Choroid plexus epithelial cell (primary cell): ENCODE measurements at places on chromosomes 1 and 21.
A peak's percentile ranks its signal among the peaks of the same experiment; 100 is the strongest.

DNA sequence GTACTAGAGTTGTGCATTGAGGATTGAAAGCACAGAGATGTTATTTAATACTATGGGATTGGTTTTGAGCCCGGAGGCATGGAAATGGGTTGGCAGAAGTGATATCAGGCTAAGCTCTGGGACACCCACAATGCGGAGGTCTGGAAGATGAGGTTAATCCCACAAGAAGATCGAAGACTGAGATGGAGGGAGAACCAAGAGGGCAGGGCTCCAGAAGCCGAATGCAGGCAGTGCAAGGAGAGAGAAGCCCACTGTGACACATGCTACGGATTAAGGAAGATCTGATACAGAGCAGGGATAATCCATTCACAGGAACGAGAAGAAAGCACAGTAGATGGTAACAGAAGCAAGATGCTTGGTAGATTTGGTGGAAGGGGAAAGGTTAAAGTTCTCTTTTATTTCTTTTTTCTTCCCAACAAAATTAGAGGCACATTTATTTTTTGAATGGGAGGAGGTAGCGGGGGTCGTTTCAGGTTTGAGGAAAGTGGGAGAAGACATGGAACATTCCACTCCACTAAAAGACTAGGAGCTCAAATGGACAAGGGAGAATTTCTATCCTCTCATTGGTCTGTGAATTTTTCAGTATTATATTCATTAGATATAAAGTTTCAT is 113.2 kb downstream of the NCAM2 start:
- DNase-seq: no peak

DNA sequence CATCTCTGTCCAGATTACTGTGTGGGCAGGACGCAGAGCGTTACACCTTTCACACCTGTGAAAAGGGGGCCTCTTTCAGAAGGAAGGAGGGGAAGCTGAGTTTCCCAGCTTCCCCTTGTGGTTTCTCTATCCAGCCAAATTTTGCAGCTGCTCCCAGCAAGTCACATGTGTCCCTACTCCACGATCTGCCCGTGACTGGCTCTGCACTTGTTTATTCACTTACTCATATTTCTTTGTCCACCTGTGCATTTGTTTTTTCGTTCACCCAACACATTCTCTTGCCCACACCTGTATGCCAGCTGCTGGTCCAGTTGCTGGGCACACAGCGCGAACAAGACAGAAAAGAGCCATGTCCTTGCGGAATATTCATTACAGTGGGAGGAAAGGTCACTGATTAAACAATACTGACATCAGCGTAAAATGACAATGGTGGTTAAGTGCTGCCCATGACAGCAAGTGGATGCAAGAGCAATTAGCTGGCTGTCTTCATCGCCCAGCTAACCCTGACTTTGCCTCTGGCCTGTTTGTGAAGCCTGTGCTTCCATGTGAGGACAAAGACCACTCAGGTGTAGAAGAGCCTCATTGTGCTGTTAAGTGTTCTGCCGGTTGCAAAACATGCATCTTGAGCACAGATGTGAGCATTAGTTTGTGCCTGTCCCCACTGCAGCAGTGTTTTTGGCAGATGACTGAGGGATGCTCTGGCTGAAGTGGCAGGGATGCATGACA is 28.6 kb upstream of the NEK2 start:
- no peak for DNase-seq

- DNase-seq: no peak
These were observed 652.5 kb downstream of the KIF26B start for GRCh38 chr1:245807306-245807705.

DNA sequence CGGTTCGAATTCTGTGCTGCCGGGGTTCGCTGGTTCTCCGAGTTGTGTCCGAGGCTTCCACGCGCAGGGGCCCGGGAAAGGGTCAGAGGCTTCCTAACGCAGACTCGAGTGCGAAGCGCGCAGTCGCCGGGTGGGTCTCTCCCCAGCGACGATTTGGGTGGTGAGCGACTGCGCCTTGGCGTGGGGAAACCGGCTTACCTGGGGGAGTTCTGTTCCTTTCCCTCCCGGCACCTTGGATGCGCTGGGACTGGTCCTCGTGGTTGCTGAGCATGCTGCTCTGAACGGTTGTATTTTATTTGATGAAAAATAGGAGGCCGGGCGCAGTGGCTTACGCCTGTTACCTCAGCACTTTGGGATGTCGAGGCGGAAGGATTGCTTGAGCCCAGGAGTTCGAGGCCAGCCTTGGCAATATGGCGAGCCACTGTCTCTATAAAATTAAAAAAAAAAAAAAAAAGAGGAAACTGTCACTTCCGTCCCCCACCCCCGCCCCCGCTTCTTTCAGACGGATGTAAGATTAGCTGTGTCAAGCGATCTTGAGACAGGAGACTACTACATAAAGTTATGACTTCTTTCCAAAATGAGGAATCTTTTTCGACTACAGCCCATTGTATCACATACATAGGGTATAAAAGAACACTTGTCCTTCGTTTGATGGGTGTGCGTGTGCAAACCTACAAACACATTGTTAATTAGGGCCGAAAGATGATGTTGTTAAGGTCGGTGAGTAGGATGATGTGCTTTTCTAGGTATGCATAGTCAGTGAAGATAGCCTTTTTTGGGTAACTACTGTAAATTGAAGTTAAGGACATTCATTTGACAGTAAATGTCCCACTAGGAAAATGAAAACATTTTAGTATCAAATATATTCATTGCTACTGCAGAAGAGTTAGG is at the start of gene CCDC18:
TSS of gene CCDC18 (plus strand) at position 2 of the 891 bp plus-strand sequence. CDS start 2,638 bp downstream, outside the sequence.
- peak; percentile 55 for DNase-seq

DNA sequence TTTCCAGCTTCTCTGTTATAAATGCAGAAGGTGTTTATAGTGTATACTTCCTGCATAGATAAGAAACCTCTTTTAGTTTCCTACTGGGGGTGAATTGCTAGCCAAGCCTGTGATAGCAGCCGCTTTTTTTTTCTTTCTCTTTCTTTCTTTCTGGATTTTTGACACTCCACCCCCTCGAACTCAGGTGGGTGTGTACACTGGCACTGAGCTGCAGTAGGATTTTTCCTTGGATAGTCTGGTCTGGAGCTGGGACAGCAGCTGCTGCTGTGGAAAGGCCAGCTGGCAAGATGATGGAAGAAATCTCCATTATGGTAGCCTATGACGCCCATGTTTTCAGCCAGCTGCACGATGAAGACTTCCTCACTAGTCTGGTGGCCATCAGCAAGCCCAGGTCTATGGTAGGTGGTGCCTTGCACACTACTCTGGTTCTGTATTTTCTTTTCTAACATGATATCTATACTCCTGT is 122.5 kb upstream of the CACYBP start:
- no peak for DNase-seq

DNA sequence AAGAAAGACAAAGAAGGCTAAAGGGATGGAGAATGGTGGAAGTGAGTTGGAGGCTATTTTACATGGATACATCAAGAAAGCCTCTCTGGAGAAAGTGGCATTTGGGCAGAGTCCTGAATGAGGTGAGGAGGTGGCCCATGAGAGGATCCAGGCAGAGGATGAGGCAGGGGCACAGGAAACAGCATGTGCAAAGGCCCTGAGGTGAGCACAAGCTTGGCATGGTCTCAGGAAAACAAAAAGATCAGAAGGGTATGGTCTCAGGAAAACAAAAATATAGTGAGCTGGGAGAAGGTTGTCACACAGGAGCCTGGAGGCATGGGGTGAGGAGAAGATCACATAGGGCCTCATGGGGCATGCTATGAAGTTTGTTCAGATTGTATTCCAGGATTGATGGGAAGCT is 62.1 kb upstream of the F3 start:
- DNase-seq: no peak

- no peak for DNase-seq
These were observed 10.9 kb downstream of the LRP8 start for GRCh38 chr1:53316766-53317581.

- no peak for DNase-seq
These were observed 65.7 kb upstream of the LRRC53 start for GRCh38 chr1:74578101-74578500.

DNA sequence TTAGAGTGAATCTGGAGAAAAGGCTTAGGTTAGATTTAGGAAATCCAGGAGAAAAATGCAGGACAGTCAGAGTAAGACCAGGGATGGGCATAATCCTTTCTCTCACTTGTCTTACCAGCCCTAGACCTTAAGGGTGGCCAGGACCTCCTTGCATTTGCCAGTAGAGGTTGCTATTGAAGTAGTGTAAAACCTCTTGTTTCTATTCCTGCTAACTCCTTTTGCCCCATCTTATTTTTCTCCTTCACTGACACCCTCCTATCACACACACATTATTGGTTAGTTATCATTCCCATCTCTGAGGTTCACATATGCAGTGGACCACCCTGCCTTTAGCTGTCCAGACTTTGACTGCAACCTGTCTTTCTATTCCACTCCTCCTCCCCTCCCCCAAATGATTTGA is 75.0 kb upstream of the MACF1 start:
- peak; percentile 70 for DNase-seq

- peak; percentile 76 for DNase-seq
These were observed 10.3 kb upstream of the LMNA start for GRCh38 chr1:156104065-156104810.

GRCh38 chr21:36698385-36698980 is 432 bp upstream of the SIM2 start:
- DNase-seq: no peak

DNA sequence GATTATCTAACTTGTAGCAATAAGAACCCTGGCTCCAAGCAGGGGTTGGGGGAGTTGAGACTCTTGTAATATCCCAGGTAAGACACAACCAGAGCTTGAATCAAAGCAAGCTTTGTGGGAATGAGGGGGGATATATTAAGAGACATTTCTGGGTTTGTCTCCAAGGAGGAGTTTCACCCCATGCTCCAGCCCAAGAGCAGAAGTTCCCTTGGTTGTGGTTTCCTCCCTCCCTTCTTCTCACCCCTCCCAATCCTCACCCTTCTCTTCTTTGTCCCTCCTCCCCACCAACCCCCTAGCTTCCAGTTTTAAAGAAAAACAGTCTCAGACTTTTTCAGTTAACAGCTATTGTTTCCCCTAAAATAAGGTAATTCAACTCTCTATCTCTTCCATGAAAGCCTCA is 11.9 kb downstream of the TRAF3IP3 start:
- DNase-seq: no peak

DNA sequence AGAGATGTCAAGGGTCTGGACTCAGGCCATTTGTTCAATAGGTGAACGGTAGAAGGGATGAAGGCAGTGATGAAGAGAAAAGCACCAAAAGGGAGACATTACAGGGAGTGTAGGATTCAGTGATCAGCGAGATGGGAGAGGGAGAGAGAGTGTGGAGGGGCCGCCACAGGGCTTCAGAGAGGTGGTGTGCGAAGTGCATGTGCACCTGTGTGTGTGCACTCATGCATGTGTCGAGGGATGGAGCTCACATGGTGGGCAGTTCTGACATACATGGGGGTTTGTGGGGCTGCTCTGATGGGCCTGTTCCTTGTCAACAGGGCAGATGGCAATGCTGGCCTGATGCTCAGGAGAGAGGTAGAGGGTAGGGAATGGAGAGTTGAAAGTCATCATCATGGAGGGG is 11.4 kb upstream of the KCNA2 start:
- DNase-seq: no peak

DNA sequence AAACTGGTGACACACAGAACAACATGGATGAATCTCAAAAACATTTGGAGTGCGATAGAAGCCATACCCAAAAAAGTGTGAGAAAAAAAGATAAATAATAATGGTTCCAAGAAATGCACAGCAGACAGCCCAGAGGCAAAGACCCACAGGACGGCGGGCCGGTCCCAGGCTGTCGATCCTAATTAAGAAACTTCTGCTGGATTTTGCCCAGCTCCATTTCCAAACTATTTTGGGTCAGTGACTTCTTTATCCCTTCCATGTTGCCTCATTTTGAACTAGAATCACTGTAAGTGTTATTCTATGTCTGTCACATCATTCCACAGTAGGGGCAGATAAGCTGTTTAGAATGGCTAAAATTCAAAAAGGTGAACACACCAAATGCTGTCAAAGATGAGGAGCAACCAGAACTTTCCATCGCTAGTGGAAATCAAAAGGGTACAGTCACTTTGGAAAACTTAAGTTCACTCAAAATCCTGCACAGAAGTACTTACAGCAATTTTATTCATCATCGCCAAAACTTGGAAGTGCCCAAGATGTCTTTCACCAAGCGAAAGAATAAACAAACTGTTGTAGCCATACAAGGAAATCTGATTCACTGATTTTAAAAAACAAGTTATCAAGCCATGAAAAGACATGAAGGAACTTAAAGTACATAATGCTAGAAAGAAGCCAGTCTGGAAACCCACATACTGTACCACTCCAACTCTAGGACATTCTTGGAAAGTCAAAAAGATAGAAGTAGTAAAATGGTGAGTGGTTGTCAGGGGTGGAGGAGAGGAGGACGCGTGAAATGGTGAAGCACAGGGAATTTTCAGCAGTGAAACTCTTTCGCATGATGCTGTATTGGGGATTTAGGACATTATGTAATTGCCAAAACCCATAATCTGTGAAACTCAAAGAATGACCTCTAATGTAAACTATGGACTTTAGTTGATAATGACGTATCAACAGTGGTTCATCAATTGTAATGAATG is 7.5 kb downstream of the NBPF1 start:
- DNase-seq: no peak

GRCh38 chr1:204092632-204093420 is 19.9 kb downstream of the SOX13 start:
- no peak for DNase-seq

GRCh38 chr1:32275424-32275823 is 16.5 kb upstream of the HDAC1 start:
- DNase-seq: peak; percentile 45

DNA sequence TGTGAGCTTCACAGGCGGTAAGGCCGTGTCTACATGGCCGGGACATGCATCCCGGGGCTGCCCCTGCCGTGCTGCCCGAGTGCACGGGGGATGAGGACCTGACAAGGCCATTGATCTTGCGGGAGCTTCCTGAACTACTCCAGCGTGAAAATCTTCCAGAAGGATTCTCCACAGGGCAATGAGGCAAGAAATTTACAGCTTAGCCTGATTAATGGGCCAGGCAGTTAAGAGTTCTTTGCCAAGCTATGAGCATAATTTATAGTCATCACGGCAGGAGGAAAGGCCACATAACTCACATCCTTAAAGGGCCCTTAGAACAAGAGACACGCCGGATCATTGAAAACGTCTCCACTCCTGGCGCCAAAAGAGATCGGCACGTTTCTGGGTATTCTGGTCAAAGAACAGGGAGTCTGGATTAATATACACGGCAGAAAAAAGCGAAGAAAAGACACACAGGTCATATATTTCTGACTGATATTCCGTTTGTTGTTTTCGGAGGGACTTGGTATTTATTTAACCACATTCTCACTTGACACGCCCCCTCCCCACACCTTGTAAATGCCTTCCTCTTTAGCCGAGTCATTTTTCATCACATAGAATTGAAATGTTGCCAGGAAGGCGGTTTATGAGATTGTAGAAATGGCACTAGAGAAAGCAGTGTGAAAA is 180.5 kb downstream of the DYRK1A start:
- peak; percentile 37 for DNase-seq
